Activated CD4-positive, alpha-beta T cell treated with anti-CD3 and anti-CD28 coated beads, Interleukin-2, amount 10 ng/mL, durations not matched to agents 7 days and 5 days (primary cell): ENCODE measurements at places on chromosomes 2 and 18. TPM values are rescaled to one million over a fixed set of nuclear protein-coding genes. Genes with fewer than 3 reads are reported as not detected.

- peaks cover 5% of the 10 kb centered on the region for H3K27me3 ChIP-seq
- no peak overlapping the region for H3K4me3 ChIP-seq
- H3K36me3 ChIP-seq = no peaks in the 10 kb centered on the region
These were observed 113.9 kb downstream of the INO80D start for GRCh38 chr2:205972113-205972512.

DNA sequence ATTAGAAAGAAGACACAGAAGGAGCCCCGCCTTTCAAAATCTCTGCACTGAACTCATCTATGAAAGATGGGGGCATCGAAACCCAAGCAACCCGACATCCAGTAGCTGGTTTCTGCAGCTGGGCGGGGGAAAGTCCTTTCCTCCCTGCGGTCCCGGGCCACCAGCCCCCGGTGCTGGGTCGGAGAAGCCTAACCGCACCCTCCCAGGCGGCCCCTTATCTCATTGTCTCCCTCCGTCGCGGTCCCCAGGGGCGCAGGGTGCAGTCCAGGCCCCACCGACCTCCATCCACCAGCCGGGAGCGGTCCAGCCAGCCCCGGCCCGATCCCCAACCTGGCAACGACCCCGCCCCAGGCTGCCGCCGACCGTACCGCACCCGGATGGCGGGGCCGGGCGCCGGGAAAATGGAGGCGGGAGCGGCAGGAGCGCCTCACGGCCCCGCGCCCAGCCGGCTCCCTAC lies 452 bp downstream of the RAPH1 start:
- H3K27ac ChIP-seq = peak overlapping the region; percentile 72
- H3K4me1 ChIP-seq = peaks cover 28% of the 10 kb centered on the region
- peak; percentile 45 for DNase-seq
- peak overlapping the region; percentile 74 for H3K4me3 ChIP-seq
- H3K36me3 ChIP-seq = peaks cover 16% of the 10 kb centered on the region

The ANKRD30BL gene
- not detected for total RNA-seq

The MTLN gene
- total RNA-seq = 32.2 TPM

- no peaks in the 10 kb centered on the region for H3K4me1 ChIP-seq
- no peak overlapping the region for H3K4me3 ChIP-seq
- no peak overlapping the region for H3K27ac ChIP-seq
- H3K36me3 ChIP-seq = no peaks in the 10 kb centered on the region
- no peak for DNase-seq
These were observed 516.6 kb upstream of the ZEB2 start for GRCh38 chr2:145036421-145037011.

- no peak for DNase-seq
- H3K27ac ChIP-seq = no peak overlapping the region
- no peak overlapping the region for H3K4me3 ChIP-seq
- peaks cover 16% of the 10 kb centered on the region for H3K27me3 ChIP-seq
- H3K4me1 ChIP-seq = peaks cover 9% of the 10 kb centered on the region
These were observed 67.5 kb upstream of the APCDD1 start for GRCh38 chr18:10386956-10387355.

- peak overlapping the region; percentile 2 for H3K4me3 ChIP-seq
- peaks cover 20% of the 10 kb centered on the region for H3K36me3 ChIP-seq
- peaks cover 87% of the 10 kb centered on the region for H3K4me1 ChIP-seq
- peak overlapping the region; percentile 63 for H3K27ac ChIP-seq
These were observed 128.9 kb upstream of the ITGB6 start for GRCh38 chr2:160328811-160329527.

DNA sequence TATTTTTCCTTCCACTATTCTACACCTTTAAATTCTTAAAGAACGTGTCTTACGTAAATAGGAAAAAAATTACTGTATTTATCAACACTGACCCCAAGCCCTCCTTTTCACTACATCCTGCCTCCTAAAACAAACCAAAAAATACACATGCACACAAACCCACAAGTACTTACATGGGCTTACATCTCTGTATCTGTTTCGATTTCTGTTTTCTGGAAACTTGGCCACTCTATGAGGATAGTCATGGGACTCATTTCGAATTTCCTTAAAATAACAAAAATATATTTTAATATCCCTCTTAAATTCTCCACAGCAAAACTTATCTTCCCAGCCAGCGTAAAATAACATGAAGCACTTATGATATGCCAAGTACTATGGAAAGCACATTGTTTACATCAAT lies 25.0 kb downstream of the PTPN2 start:
- peaks cover 35% of the 10 kb centered on the region for H3K36me3 ChIP-seq
- H3K4me3 ChIP-seq = no peak overlapping the region
- H3K27ac ChIP-seq = peak overlapping the region; percentile 71
- no peak for DNase-seq
- peaks cover 72% of the 10 kb centered on the region for H3K4me1 ChIP-seq

The TMEM37 gene
- not detected for total RNA-seq

DNA sequence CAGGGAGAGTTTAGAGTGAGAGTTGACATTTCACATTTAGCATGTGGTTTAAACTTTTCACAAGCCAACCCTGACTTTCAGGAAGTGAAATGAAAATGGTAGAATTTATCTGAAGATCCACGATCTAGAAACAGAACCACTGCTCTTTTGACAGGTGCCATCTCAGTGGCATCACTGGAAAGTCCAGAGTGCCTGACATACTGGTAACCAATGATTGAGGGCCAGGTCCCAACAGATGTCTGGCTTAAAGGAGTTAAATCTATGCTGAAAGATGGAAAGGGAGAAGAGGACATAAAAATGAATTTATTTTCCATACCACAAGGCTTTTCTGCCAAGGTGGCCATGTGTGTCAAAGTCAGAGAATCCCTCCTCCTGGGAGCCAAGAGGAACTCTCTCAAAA lies 2.7 kb downstream of the IL36G start:
- no peaks in the 10 kb centered on the region for H3K36me3 ChIP-seq
- H3K4me1 ChIP-seq = peaks cover 26% of the 10 kb centered on the region
- H3K27ac ChIP-seq = no peak overlapping the region
- no peaks in the 10 kb centered on the region for H3K27me3 ChIP-seq
- no peak for DNase-seq

The HOXD1 gene
- total RNA-seq = not detected

The USP34 gene
- total RNA-seq = 89.8 TPM

DNA sequence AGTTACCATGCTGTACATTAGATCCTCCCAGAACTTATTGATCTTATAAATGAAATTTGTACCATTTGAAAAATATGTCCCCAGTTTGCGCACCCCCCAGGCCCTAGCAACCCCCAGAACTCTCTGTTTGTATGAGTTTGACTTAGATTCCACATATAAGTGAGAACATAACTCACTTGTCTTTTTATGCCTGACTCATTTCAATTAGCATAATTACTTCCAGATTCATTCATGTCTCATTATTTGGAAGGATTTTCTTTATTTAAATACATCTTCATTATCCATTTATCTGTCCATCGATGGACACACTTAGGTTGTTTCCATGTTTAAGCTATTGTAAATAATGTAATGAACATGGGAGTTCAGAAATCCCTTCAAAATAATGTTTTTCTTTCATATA lies 705.9 kb downstream of the CCDC85A start:
- DNase-seq = no peak
- H3K4me3 ChIP-seq = no peak overlapping the region
- no peaks in the 10 kb centered on the region for H3K27me3 ChIP-seq
- no peaks in the 10 kb centered on the region for H3K4me1 ChIP-seq

The TMBIM1 gene
- 99.3 TPM for total RNA-seq

DNA sequence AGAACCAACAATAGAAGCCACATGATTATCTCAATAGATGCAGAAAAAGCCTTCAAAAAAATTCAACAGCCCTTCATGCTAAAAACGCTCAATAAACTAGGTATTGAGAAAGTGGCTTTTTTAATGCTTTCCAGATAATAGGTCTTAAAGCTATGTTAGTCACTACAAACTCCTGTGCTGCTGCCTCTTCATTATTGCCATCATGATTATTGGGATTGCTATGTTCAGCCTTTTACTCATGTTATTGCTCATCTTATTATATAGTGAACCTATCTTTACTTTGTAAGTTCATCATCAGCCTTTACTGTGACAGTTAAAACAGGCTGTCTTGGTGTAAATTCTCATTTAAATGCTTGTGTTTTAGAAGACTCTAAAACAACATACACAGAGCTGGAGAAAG lies 1557.2 kb upstream of the ZEB2 start:
- H3K27ac ChIP-seq = no peak overlapping the region
- no peaks in the 10 kb centered on the region for H3K27me3 ChIP-seq
- no peak for DNase-seq

DNA sequence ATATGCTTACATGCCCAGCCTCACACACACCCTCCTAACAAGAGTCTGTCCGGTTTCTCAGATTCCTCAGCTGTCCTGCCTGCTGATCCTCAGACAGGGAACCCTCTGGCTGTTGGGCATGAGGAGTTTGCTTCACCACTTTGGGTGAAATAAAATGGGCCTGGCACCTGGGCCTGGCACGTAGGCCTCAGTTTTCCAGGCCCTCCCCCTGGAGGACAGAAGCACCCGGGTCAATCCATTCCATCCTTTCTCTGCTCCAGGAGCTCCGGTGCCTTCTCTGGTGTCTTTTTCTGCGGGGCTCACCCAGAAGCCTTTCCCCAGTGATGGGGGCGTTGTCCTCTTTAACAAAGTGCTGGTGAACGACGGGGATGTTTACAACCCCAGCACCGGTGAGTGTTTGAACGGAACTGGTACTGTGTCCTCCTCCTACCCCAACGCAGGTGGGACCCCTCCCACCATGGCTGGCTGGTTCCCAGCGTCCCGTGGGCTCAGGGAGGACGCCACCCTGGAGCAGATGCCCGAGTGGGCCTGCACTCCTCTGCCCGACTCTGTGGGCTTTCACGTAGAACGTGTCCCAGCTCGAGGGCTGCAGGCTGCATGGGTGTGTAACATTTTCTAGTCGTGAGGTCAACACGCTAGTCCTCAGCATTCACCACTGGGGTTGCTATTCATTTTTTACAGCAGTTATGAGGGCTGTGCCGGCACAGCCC lies 62.8 kb downstream of the EMILIN2 start:
- peaks cover 28% of the 10 kb centered on the region for H3K4me1 ChIP-seq
- DNase-seq = no peak
- H3K36me3 ChIP-seq = peaks cover 24% of the 10 kb centered on the region
- no peak overlapping the region for H3K27ac ChIP-seq

The PPIL3 gene
- total RNA-seq = 42.6 TPM

The FABP1 gene
- not detected for total RNA-seq

The DUSP11 gene
- 28.7 TPM for total RNA-seq

The DDX18 gene
- total RNA-seq = 93.9 TPM

GRCh38 chr2:69046221-69046662 lies 33.3 kb downstream of the ANTXR1 start:
- H3K4me1 ChIP-seq = no peaks in the 10 kb centered on the region
- no peaks in the 10 kb centered on the region for H3K36me3 ChIP-seq
- peaks cover 55% of the 10 kb centered on the region for H3K27me3 ChIP-seq
- H3K27ac ChIP-seq = no peak overlapping the region
- H3K4me3 ChIP-seq = no peak overlapping the region

The TACR1 gene
- total RNA-seq = not detected

The CD8B2 gene
- total RNA-seq = not detected

DNA sequence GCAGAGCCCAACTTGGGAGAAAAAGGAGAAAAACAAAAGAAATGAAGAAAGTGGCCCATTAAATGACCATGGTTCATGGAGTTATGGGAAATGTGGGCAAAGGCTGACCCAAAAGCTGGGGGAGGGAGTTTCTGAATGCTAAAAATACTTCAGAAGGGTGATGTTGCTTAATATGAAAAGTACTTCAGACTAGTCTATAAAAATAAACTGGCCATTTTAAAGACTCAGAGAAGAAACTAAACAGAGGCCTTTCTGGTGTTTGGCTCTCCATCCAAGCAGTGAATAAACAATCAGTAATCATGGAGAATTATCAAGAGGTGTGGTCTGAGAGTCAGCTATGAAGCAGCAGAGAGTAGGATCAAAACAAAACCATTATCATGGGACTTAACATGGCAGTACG lies 160.8 kb upstream of the MAPRE2 start:
- H3K27me3 ChIP-seq = no peaks in the 10 kb centered on the region
- H3K4me3 ChIP-seq = no peak overlapping the region
- no peaks in the 10 kb centered on the region for H3K4me1 ChIP-seq
- no peaks in the 10 kb centered on the region for H3K36me3 ChIP-seq
- DNase-seq = no peak

DNA sequence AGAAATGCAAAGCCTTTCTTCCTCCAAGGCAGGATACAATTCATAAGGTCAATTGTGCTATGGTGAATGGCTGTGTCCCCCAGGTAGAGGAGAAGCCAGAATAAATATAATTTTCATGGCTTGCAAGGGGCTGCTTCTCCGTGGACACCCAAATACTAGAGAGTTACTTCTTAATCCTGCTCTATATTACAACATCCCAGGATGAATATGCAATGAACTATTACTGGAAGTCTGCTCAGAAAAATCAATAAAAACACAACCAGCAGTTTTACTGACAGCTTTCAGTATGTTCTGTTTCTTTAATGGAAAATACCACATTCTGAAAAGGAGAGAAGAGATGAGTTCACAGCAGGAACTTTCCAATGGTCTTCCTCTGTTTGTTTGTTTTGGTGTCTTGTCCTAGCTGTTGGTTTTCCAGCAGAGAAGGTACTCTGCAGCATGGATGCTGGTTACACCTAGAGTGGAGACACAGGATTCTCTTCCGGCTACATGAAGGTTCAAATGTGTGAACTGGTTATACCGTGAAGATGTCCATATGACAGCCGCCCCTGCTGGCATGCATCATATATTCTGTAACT lies 213.0 kb downstream of the PID1 start:
- no peaks in the 10 kb centered on the region for H3K4me1 ChIP-seq
- no peaks in the 10 kb centered on the region for H3K36me3 ChIP-seq
- DNase-seq = no peak
- H3K27ac ChIP-seq = no peak overlapping the region

DNA sequence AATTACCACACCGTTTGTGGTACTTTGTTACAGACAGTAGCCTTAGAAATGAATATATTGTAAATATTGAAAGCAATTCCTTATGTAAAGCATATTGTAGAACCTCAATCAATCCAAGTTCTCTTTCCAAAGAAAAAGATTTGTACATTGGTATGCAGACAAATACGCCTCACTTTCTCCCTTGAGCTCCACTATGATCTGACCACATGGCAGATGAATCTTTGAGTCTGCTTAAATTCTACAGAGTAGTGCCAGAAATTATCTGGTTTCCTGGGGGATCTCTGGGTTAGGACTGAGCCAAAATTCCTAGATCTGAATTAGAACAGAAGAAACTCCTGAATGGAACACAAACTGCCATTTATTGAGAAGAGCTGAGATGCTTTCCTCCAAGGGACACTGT lies 99.0 kb downstream of the CPO start:
- no peaks in the 10 kb centered on the region for H3K36me3 ChIP-seq
- no peaks in the 10 kb centered on the region for H3K4me1 ChIP-seq
- peaks cover 2% of the 10 kb centered on the region for H3K27me3 ChIP-seq
- H3K4me3 ChIP-seq = no peak overlapping the region

DNA sequence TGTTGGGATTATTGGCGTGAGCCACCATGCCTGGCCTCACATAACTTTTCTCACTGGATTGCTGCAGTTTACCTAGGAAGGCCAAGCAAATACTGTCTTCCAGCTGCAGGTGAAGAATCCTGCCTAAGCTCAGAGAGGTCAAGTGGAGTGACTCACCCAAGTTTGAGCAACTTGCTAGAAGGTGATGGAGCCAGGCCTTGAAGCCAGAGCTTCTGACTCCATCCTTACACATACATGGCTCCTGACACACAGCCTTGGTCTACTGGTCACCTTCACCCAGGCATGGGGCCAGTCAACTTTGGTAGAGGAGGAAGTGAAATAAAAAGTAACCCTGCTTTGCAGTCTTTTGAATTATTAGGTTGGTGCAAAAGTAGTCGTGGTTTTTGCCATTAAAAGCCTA lies 93.5 kb downstream of the VWA3B start:
- no peak for DNase-seq
- H3K27me3 ChIP-seq = peaks cover 27% of the 10 kb centered on the region
- H3K4me1 ChIP-seq = no peaks in the 10 kb centered on the region
- no peaks in the 10 kb centered on the region for H3K36me3 ChIP-seq
- H3K27ac ChIP-seq = no peak overlapping the region

The CTDSP1 gene
- total RNA-seq = 208 TPM

The CNDP2 gene
- 163 TPM for total RNA-seq

The NFATC1 gene
- 36.9 TPM for total RNA-seq
